ENCODE measurements at places on chromosomes 3 and 15. TPM values are rescaled to one million over a fixed set of nuclear protein-coding genes. Genes with fewer than 3 reads are reported as not detected.

DNA sequence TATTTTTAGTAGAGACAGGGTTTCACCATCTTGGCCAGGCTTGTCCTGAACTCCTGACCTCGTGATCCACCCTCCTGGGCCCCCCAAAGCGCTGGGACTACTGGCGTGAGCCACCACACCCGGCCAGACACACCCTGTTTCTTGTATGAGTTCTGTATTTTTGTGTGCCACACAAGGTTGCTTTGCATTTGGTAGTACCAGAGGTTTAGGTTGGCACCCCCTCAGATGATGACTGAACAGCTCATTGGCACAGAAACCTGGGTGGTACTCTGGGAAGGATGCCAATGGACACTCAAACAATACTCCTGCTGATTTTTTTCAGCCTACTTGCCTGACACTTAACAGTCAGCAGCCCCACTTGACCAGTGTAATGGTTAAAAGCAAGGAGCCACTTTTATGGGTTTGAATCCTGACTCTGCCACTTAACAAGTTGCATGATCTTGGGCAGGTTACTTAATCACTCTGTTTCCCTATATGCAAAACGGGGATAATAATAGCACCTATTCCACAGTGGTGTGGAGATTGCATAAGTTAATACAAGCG, 39.2 kb upstream of the BCL2A1 start:
- DNase-seq, result peak; percentile 67

GRCh38 chr3:114154321-114154821, 24.5 kb downstream of the DRD3 start:
- DNase-seq, result no peak

The TERC gene
- 101 TPM for total RNA-seq

The DZIP1L gene
- 9.7 TPM for total RNA-seq

DNA sequence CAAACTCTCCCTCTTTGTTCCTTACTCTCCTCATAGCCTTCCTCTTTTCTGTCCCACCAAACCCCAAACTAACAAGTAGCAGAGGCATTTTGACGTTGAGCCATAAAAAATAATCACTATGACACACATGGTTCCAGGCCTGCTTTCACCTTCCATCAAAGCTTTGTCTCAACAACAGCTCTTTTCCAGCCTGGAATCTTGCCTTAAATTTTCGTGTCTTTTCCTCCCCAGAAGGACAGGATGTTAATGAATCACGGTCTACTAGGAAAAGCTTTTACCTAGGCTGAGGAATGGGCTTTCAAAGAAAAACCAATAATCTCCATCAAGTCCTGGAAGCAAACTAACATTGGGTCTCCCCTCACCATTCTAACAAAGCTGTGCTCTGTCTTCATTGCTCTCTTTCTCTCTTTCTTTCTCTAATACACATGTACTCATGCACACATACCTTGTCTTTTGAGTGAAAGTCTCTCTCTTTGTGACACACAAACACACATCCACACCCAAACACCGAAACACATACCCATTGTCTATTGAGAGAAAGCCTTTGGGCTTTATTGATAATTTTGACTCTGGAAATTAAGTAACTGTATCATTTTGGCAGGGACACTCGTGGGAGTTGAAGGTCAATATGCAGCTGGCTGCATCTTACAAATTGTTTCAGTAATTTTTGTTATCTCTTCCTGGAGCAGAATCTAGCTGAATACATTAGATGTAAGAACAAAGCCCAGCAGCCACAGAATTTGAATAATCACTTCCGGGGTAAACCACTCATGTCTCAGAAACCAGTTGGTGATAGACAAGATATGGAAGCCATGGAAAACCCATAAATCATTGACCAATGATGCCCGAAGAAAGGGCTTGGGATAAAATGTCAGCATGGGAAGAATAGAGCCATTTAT, 107.4 kb upstream of the SLC4A7 start:
- DNase-seq, result no peak

- DNase-seq, result peak; percentile 89
These were observed 112.1 kb downstream of the SLCO3A1 start for GRCh38 chr15:91965501-91966193.

The CISH gene
- not detected for total RNA-seq

The PIGBOS1 gene
- total RNA-seq, result 15.3 TPM

- peak; percentile 44 for DNase-seq
These were observed 29.8 kb downstream of the DUOX2 start for GRCh38 chr15:45084163-45084562.

DNA sequence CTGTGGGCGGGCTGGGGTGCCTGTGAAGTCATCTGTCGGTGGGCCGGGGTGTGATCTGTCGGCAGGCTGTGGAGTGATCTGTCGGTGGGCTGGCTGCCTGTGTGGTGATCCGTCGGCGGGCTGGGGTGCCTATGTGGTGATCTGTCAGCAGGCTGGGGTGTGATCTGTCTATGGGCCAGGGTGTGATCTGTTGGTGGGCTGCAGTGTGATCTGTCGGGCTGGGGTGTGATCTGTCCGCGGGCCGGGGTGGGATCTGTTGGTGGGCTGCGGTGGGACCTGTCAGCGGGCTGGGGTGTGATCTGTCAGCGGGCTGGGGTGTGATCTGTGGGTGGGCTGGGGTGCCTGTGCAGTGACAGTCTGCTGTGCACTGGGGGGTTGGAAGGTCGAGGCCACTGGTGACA, 204.5 kb downstream of the XXYLT1 start:
- no peak for DNase-seq

- peak; percentile 20 for DNase-seq
These were observed 41.8 kb upstream of the CCNL1 start for GRCh38 chr3:157201648-157202278.

The DUOXA2 gene
- not detected for total RNA-seq

The REC114 gene
- not detected for total RNA-seq

The DUOXA1 gene
- total RNA-seq, result not detected

DNA sequence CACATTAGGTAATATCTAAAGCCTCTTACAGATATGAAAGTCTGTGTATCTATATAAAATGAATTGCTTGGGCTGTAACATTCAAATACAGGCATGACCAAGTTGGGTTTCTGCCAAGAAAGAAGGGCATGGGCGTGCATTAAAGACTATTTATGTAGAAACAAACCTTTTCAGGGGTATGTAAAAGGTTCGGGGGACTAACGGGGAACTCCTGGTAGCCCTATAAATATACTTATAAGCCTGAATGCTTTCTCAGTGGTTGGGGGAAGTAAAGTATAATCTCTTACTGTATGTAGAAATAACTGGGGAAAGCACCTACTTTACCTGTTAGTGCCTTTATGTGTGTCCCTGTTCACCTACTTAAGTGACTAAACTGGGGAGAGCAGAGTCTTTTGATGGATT, 154.5 kb upstream of the TBL1XR1 start:
- no peak for DNase-seq

- no peak for DNase-seq
These were observed 6.1 kb downstream of the SLC51B start for GRCh38 chr15:65051266-65051665.

DNA sequence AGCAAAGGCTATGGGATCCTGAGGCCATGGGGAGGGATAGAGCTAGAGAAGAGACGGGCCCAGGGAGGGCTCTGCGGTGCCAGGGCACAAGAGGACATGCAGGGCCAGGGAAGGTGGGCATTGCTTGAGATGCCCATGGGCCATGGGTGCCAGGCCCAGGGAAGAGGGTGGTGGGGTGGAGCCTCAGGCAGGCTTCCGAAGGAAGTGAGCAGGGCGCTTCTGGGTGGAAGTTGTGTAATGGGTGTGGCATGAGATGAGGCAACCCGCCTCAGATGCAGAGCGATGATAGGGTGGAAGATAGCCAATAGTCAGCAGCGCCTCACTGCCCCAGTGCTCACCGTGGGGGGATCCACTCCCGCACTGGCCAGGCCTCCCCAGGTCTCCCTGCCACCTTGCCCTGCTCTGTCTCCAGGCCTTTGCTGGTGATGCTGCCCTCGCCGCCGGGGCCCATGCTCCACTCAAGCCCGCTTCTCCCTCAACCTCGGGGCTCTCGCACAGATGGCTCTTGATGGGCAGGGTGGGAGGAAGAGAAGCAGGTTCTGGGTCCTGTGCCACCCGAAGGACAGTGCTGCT, 51.4 kb downstream of the DNAJB8 start:
- no peak for DNase-seq

DNA sequence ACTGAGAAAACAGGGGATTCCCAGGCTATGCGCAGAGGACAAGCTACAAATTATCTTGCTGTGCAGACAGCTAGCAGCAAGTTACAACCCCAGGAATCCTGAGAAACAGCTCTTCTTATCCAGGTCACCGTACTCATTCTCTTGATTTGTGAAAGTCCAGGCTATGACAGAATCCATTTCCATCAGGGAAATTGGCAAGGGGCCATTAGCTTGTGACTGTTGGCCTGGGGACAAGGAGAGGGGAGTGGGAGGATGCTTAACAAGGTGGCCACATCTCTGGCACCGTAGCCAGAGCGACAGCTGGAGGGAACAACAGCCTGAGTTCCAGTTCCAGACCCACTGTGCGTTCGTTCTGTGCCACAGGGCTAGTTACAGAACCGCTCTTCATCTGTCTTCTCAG, 44.9 kb upstream of the PLXNA1 start:
- DNase-seq, result no peak

- DNase-seq, result peak; percentile 57
These were observed 38.3 kb upstream of the ARHGEF3 start for GRCh38 chr3:56839784-56840715.

The NPAP1 gene
- total RNA-seq, result 0.03 TPM

The CCNB2 gene
- 128 TPM for total RNA-seq

DNA sequence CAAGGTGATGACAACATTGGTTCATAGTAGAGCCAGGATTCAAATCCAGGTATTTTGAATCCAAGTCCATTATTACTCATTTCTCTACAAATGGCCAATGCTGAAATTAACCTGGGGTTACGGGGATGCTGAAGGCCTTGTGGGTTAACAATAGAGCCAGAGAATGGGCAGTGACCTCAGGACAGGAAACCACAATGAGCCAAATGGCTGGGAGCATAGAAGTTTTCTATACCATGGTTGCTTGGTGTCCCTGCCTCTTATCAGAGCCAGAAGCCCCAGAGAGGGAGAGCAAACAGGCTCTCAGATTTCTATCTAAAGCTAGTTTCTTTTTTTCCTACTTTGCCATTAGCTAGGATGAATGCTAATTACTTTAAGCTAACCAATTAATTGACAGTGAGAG, 82.3 kb downstream of the TNIK start:
- DNase-seq, result no peak

The ANKUB1 gene
- total RNA-seq, result not detected

GRCh38 chr15:51641490-51642130, 19.0 kb upstream of the DMXL2 start:
- no peak for DNase-seq

DNA sequence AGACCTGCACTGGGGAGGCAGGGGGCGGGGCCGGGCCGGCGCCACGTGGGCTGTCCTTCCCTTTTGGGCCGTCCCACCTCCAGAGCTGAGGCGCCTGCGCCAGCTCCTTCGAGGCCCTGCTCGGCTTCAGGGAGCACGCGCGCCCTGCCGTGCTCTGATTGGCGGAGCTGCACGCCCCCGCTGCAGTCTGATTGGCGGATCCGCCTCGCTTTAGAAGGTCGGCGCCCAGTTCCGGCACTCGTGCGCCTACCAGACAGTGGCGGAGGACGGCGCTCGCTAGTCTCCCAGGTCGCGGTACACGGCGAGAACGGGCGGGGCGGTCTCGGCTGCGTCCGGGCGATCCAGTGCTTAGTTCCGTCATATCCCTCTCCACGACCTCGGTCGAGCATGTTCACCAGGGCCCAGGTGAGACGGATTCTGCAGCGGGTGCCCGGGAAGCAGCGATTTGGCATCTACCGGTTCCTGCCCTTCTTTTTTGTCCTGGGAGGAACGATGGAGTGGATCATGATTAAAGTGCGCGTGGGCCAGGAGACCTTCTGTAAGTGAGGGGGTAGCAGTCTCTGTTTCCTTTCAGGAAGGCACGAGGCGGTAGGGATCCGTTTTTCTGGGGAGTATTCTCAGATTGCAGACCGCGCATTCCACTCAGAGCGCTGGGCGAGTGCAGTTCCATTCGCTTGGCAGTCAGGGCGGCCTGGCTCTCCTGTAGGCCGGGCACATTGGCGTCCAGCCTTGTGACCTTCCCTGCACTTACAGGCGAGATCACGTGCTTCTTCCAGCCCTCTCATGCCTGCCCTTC, at the start of gene UQCC5:
Gene UQCC5 (plus strand): TSS at position 237 of the 796 bp plus-strand sequence. CDS start 151 bp downstream, at position 388.
- peak; percentile 99 for DNase-seq

GRCh38 chr3:194572143-194572789, 61.0 kb downstream of the TMEM44 start:
- DNase-seq, result peak; percentile 93

- DNase-seq, result no peak
These were observed 10.5 kb upstream of the NUDT16 start for GRCh38 chr3:131370935-131371687.

GRCh38 chr3:69219101-69219708, 96.8 kb upstream of the LMOD3 start:
- DNase-seq, result no peak

Data from Daoy (cell line).